HS-27A (cell line): ENCODE measurements at places on chromosomes 5 and 9.

DNA sequence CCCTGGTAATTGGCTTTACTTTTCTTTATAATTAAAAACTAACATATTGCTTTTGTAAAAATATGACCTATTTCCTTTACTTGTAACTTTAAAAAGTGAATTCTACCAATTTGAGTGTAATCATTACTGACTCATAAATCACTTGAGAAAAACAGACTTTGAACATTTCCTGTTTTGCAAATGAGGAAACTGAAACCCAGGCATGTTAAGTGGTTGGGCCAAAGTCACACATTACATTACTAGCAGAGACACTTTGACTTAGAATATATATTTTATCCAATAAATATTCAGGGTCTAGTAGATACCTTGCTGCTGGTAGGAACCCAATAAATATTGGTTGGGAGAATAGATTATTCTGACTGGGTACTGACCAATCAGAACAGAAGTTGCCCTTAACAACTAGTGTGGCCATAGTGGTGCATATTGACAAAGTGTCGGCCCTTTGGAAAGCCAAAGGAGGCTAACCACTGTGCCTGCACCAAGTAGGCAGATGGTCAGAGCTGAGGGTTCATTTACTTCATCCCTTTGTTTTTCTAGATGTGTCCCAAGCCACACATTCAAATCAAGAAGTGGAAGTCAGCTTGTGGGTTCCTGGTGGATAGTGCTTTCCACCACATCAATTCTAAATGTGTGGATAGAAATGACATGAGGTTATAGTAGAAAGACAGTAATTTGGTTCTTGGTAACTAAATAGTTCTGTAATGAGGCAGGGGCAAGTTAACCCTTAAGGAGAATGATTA, 365.1 kb upstream of the RIOK2 start:
- no peak for DNase-seq

GRCh38 chr9:27787891-27788290, 214.6 kb upstream of the C9orf72 start:
- no peak for DNase-seq

GRCh38 chr9:130698514-130698913, 4.9 kb downstream of the EXOSC2 start:
- no peak for DNase-seq

DNA sequence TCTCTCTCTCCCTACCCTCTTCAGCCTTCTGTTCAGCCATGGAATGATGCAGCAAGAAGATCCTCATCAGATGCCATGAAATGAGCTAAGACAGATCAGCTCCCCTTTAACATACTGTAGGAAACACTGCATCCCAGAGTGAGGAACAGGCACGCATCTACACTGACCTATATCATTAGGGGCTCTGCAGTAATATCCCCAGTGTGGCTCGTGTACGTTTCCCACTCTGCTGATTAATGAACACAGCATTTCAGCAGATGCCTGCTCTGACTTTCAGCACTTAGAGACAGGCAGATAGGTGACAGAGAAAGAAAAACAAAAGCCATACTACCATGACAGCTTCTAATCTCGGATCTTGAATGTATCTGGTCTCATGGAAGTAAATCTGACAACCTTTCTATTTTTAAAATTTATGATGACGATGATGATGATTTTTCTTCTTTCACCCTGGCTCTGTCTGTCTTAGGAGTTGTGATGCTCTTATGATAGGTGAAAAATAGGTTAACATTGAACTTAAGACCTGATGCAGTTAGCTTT, 750.3 kb downstream of the CDH12 start:
- no peak for DNase-seq

DNA sequence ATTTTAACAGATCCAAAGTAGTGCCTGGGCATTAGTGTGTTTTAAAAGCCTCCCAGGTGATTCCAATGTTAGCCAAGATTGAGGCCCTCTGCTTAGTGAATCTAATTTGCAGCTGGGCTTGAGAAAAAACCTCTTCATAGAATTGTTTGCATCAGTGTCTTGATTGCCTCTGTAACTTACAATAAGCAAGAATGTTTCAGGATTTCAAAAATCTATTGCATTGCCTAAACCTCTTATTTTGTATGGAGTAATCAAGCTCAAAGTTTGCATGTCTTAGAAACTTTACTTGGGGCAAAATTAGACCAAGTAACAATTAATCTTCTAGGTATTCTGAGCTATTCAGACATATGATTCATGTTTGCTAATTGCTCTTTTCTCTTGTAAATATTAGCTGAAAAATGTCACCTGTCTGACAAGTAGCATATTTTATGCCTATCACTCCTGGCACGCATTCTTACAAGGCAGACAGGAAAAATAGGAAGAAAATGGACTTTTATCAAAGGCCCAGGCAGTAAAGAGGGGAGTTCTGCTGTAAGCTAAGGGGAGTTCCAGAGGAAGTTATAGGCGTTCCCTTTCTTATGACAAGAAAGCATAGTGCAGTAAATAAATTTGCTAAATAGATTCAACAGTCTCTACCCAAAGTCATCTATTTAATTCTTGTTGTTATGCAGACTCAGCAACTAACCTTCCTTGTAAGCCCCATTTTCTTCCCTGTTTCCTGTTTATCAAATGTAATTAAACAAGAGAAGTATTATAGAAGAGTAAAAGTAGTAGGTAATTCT, 21.0 kb downstream of the PDCD1LG2 start:
- no peak for DNase-seq
